Cerebellar nuclear complex (tissue), 1 donor: ENCODE measurements at places on chromosomes 4 and X.

DNA sequence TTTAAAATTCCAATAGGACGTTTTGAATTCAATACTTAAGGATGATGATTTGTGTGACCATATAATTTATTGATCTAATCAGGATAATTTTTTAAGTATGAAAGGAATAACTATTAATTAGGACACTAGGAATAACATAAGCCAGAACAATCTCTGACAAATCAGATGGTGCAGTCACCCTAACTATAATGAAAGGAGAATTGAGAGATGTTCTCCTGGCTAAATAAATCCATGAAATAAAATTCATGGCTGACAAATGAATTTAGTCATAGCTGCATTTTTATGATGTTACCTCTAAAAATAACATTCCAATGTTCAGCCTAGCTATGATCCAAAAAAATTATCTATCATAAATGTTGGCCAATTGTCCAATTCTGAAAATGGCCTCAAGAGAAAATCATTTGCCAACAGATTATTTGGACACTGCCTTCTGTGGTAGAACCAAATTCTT lies 190.6 kb upstream of the NEIL3 start:
- DNase-seq = no peak

DNA sequence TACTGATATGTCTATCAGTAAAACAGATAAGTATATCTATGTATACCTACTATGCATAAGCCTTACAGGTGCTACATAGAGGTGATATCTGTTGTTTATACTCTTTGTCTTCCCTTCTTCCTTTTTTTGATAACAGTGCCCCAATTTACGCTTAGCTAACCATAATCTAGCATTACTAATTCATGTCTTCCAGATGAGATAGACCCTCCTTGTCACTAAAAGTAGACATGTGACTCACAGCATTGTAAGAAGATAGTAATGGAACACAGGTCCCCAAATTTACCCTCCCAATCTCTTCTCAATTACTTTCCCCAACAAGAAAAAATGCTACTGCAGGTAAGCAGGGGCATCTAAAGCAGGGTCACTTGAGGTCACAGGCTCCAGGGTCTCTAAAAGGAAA lies 7.9 kb upstream of the NFKB1 start:
- no peak for DNase-seq

DNA sequence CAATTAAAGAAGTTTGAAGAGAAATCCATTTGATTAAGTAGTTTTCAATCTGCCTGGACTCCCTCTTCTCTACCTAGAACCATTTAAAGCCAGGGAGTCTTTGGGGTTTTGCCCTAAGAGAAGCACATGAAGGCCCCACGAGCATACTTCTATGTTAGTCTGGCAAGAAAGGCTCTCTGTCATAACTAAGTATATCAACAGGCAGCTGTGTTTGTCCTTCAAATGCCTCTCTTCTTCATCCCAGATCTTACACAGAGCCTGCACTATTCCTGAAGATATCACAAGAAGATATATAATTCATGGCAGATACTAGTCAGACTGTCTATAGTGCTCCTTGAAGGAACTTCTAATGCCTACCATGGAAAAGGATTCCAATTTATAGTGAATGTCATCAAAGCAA lies 206.2 kb downstream of the PRDM5 start:
- no peak for DNase-seq

- no peak for DNase-seq
Measured at GRCh38 chr4:142091691-142092182, 455.4 kb downstream of the IL15 start.

DNA sequence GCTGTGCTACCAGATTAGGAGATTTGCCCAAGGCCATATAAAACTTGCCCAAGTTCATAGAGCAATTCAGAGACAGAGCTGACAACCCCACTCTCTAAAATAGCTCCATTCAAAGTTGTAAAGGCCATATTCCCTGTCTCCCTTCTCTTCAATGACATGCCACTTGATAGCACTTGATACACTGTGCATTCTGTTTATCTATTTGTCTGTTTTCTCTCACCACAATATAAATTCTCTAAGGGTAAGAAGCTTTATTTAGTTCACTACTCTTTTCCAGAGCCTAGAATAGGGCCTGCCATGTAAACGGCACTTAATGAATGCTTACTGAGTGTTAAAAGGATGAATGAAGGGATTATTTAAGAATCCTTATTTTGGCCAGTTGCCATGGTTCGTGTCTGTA lies 24.1 kb upstream of the MAP9 start:
- DNase-seq = no peak

DNA sequence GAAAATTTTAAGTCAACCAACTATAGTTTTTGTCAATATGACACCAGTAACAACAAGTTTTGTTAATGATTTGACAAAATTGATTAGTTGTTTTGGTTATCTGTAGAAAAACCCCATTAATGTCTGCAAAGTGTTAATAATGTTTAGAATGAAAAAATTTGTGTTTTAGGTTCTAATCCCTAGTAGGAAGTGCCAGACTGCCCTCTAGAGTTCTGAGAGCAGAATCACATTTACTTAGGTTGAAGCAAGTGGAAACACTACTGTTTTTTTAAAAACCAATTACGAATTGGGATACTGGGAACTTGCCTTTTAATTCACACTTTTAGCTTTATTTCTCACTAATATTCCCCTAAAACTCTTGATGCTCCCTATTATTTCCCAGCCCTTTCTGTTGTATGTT lies 101.1 kb upstream of the CYLC1 start:
- DNase-seq = no peak

GRCh38 chr4:148813289-148813688 lies 371.1 kb upstream of the NR3C2 start:
- DNase-seq = no peak

DNA sequence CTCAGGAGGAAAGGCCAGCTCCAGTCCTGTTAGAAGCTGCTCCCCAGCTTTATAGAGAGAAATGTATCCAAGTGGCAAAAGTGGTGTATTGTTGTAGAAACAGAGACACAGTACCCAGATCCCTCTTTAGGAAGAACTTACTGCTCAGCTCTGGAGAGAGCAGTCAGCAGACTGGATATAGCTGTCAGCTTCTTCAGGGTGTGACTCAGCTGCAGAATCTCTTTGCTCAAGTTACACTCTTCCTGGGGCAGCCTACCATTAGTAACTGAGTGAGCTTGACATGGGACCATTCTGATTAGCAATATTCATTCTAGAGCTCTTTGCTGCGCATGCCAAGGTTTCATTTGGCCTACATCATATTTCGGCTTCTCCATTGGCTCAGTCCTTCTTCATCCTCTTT lies 40.5 kb downstream of the ATP1B4 start:
- no peak for DNase-seq

DNA sequence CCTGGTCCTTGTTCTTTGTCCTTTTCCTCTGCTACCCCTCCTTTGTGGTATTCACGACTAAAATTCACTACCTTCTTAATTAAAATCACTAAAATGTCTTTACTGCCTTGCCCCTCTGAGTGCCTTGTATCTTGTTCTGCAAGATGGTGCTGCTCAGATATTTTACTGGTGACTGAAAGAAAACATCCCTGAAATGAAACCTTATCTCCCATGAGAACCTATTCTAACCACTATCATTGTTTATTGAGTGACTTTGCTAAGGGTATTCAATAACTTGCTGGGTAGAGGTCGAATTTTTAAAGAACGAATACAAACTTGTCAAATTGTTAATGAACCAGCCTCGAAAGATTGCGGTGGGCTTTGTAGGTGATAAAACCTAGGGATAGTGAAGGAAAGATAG lies 52.8 kb downstream of the SPRY1 start:
- no peak for DNase-seq

GRCh38 chr4:2085496-2085901 lies 26.4 kb downstream of the NAT8L start:
- no peak for DNase-seq

DNA sequence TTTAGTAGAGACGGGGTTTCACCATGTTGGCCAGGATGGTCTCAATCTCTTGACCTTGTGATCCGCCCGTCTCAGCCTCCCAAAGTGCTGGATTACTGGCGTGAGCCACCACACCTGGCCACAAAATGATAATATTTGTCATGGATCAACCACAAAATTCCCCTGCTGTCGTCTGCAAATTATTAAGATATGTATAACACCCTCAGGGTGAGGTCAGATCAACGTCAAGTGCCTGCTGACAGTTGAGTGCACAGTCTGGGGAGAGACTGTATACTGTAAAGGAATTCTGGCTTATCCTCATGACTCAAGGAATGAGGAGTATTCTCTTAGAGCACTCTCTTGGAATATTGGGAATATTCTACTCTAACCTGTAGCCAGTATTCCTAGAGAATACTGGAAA lies 11.2 kb downstream of the EPGN start:
- no peak for DNase-seq

DNA sequence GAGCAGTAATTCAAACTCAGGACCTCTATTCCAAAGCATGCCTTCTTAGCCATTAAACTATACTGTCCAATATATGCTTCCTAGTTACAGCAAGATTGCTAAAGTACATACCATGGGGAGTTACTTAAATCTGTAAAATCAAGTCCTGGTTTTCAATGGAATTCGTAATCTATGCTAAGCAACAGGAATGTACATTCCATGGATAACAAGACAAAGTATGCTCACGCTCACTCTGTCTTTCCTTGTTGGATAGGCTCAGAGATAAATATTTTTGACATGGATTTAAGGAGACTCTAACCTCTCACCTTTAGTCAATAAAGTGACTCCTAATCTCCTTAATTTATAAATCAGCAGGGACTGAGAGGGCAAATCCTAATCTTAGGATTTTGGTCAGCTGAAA lies 47.3 kb upstream of the STK26 start:
- DNase-seq = no peak

- no peak for DNase-seq
Measured at GRCh38 chrX:38678821-38679220, 117.5 kb downstream of the TSPAN7 start.

- DNase-seq = no peak
Measured at GRCh38 chr4:73127839-73128453, 58.4 kb upstream of the COX18 start.

GRCh38 chr4:81031796-81032551 lies 1.5 kb downstream of the BMP3 start:
- DNase-seq = no peak

GRCh38 chr4:1500231-1500965 lies 94.2 kb upstream of the NKX1-1 start:
- no peak for DNase-seq

GRCh38 chr4:86848136-86848535 lies 1.0 kb downstream of the SLC10A6 start:
- DNase-seq = no peak

- DNase-seq = no peak
Measured at GRCh38 chrX:11472381-11472780, 179.2 kb downstream of the AMELX start.

DNA sequence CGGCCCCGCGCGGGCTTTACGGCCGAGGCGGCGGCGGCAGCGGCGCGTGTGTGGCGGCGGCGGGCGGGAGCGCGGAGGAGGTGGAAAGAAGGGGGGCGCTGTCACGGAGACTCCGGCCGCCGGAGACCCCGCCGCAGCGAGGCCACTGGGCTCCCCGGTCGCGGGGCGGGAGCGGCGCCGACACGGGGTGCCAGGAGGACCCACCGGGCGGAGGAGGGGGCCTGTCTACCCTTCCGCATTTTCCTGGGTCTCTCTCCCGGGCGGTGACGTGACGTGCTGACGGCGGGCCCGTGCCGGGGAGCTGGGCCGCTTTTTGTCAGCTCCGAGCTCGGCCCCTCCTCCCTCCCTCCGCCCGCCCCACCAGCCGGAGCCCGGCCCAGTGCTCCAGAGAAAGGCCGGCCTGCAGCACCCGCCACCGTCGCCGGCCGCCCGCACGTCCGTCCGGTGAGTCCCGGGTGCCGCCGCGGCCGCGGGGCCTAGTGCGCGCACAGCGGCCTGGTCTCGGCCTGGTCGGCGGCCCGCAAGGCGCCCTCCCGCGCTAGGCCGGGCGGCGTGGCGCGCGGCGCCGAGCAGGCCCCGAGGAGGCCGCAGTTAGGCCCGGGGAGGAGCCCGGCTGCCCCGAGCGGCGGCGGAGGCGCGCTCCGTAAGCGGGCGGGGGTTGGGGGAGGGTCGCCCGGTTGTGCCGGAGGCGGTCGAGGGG lies at the start of gene ZFX:
ZFX (plus strand) TSS at position 379 of the 700 bp plus-strand sequence. CDS start 23,014 bp downstream, outside the sequence.
- no peak for DNase-seq

- no peak for DNase-seq
Measured at GRCh38 chr4:114091546-114091945, 112.1 kb upstream of the ARSJ start.

DNA sequence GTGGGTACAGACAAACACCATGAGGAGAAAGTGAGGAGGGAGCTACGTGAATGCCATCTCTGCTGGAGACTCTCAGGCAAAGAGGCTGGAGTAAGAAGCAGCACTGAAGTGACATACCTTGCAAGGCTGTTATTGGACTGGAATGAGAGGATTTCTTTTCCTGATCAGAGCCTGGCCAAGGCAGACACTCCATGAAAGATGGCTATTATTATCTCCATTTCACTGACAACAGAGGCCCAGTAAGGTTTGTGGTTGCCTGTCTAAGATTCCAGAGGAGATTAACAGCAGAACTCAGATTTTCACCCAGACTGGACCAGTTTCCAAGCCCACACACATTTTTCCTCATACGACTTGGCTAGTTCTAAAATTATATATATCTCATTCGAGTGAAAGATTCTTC lies 162.0 kb upstream of the EOLA2 start:
- no peak for DNase-seq

GRCh38 chr4:167111092-167111491 lies 123.2 kb downstream of the SPOCK3 start:
- no peak for DNase-seq

- DNase-seq = no peak
Measured at GRCh38 chrX:79263550-79263949, 103.6 kb downstream of the ITM2A start.

- no peak for DNase-seq
Measured at GRCh38 chr4:185358514-185358913, 37.2 kb downstream of the LRP2BP start.

DNA sequence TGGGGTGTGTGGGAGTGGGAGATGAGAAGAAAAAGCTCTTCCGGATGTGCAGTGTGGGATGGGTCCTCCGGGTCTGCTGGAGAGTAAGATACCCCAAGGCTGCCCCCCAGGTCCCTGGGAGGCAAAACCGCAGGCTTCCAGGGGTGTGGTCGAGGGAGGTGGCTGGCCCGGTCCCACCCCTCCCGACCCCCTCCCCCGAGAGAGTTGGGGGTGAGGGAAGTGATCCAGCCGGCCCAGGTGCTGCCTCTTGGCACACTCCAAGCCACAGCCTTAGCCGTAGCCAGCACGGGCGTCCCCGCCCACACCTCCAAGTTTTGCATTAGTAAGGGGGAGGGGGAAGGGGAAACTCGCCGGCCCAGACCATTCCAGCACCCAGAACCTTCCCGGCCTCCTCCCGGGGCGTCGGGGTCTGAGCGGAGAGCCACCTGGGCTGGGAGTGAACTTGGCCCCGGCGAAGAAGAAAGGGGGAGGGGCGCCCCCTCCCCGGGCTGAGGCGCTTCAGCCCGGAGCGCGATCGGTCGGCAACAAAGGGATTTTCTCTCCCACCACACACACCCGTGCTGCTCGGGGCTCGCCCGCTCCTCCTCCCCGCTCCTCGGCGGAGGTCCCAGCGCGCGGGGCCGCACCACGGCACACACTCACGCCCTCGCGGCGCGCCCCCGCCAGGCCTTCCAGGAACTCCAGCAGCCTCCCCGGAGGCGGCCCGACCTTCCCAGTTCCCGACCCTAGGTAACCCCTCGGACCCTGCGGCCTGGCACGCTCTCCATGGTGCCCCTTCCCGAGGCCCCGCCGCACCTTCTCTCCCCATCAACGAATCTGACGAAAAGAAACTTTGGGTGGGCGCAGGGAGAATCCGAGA lies 14.4 kb downstream of the BCOR start:
- no peak for DNase-seq

GRCh38 chr4:141458501-141458900 lies 177.9 kb upstream of the IL15 start:
- DNase-seq = no peak

GRCh38 chr4:125952631-125953030 lies 637.9 kb downstream of the FAT4 start:
- no peak for DNase-seq

- DNase-seq = no peak
Measured at GRCh38 chr4:120616-121015, 3.7 kb upstream of the ZNF718 start.
